ENCODE measurements at places on chromosomes 7 and 10. TPM values are rescaled to one million over a fixed set of nuclear protein-coding genes. Genes with fewer than 3 reads are reported as not detected.
A peak's percentile ranks its signal among the peaks of the same experiment; 100 is the strongest.

DNA sequence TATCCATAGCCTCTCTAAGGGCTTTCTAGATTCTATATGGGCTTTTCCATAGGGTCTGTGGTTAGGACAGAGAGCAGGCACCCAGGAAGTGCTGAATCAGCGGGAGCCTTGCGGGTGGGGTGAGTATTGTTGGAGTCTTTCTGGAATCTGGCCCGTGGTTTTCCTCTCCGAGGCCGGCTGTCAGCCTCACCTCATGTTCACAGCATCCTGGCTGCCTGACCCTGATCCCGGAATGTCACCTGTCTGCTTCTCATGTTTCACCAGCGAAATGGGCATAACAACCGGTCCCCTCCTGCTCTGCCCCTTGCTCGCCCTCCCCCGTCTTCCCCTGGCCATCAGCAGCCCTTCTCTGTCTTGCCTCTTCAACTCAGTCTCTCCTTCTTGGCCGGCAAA lies 36.5 kb downstream of the DDIT4 start:
- H3K27me3 ChIP-seq = no peaks in the 10 kb centered on the region
- peaks cover 62% of the 10 kb centered on the region for H3K4me1 ChIP-seq
- no peaks in the 10 kb centered on the region for H3K36me3 ChIP-seq

The FFAR4 gene
- total RNA-seq = 13.7 TPM

DNA sequence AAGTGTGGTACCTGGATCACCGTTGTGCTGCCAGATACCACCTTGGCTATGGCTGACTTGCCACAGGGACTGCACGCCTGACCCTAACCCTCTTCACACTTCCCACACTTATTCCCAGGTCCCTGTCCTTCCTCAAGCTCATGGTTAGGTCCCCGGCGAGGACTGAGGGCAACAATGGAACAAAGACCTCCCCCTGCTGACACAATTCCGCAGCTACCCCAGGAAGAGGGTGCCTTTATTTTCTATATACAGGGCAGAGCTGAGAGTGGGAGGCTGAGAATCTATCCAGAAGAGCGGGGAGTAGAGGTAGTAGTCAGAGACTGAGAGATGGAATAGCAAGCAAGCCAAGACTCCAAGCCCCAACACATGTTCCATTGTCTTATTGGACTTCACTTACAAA lies 118.1 kb upstream of the SEM1 start:
- no peaks in the 10 kb centered on the region for H3K4me1 ChIP-seq
- H3K27me3 ChIP-seq = no peaks in the 10 kb centered on the region
- H3K4me3 ChIP-seq = no peak overlapping the region
- no peaks in the 10 kb centered on the region for H3K36me3 ChIP-seq
- no peak for DNase-seq
- H3K27ac ChIP-seq = no peak overlapping the region

DNA sequence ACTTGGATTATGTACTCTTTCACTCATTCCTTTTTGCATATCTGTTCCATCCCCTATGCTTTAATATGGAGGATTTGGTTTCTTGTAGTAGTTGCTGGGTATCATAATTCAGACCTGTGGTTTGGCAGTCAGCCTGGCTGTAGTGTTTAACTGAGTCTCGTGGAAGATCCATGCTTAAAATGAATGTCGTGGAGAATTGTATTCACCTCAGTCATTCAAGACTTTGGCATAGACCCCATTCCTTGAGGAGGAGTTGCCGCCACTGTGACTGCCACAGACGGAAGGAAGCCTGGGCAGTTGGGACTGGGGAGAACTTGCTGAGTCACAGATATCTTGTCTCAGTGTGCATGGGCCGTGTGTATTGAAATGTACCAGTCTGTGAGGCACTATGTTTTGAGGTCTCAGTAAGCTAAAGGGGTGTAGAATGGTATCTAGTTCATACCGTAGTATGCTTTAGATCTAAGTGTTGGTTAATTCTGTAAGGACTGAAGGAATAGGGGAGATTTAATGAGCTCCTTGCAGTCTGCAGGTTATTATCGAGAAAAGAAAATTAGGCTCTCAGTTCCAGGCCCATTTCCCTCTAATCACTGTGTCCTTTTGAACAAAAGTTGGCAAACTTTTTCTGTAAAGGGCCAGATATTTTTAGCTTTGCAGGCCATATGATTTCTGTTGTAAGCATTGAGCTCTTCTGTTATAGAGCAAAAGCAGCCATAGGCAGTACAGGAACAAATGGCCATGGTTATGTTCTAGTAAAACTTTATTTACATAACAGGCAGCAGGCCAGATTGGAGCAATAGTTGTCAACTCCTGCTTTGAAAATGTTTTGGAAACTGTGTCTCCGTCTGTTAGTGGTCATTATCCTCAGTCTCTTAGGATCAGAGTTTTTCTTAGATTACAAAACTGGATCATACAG lies 76.8 kb downstream of the TPST1 start:
- no peak for DNase-seq
- H3K27ac ChIP-seq = peak overlapping the region; percentile 7
- H3K27me3 ChIP-seq = no peaks in the 10 kb centered on the region
- H3K4me3 ChIP-seq = no peak overlapping the region
- no peaks in the 10 kb centered on the region for H3K36me3 ChIP-seq

The FGFBP3 gene
- total RNA-seq = 0.77 TPM

DNA sequence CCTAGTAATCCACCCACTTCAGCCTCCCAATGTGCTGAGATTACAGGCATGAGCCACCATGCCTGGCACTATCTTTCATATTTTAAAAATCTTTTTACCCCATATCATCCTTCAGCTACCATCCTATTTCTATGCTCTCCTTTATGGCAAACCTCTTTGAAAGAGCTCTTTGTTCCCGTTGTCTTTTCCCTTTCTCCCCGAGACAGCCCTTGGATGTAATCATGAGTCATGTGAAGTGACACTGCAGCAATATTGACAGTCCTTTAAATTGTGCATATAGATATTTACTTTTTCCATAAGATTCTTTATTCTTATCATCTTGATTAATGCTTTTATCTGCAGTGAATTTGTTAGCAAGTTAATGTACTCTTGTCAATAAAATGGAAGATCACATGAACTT lies 286.6 kb downstream of the ANKRD7 start:
- H3K27me3 ChIP-seq = no peaks in the 10 kb centered on the region
- H3K36me3 ChIP-seq = no peaks in the 10 kb centered on the region
- H3K27ac ChIP-seq = no peak overlapping the region
- no peak overlapping the region for H3K4me3 ChIP-seq

The MTG1 gene
- 41.7 TPM for total RNA-seq

DNA sequence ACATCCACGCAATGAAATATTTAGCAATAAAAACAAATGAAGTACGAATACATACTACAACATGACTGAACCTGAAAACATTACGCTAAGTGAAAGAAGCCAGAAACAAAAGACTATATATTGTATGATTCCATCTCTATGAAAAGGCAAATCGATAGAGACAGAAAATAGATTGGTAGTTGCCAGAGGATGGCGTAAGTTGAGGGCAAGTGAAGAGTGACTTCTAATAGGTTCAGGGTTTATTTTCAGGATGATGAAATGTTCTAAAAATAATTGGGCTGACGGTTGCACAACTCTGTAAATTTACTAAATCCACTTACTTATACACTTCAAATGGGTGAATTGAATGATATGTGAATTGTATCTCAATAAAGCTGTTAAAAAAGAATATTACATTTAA lies 39.5 kb upstream of the TECTB start:
- H3K36me3 ChIP-seq = no peaks in the 10 kb centered on the region
- no peak for DNase-seq
- no peak overlapping the region for H3K27ac ChIP-seq
- no peak overlapping the region for H3K4me3 ChIP-seq

DNA sequence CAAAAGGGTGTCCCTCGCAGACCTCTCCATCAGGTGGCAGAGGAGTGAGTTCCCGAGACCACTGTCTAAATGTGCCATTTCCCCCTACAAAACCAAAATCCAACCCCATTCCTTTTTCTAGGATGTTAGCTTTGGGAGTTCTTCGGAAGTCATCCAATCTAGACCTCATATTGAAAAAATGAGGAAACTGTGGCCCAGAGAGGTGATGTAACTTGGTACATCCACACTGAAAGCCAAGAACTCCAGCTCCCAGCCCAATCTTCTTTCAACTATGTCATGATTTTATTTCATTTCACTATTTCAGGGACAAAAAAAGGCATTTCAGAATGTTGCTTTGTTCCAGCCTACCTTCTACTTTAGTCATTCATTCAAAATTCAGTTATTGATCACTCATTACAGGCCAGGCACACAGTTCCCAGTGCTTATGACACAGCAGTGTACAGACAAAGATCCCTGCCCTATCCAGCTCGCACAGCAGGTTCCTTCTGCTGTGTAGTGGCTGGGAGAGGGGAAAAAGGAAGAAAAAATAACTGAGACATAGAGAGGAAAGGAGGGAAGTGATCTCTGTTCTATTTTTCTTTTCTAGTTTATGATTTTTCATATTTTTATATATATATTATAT lies 35.8 kb downstream of the SCRN1 start:
- peaks cover 16% of the 10 kb centered on the region for H3K36me3 ChIP-seq
- H3K27me3 ChIP-seq = no peaks in the 10 kb centered on the region
- H3K4me3 ChIP-seq = no peak overlapping the region
- H3K27ac ChIP-seq = no peak overlapping the region
- H3K4me1 ChIP-seq = no peaks in the 10 kb centered on the region

The OGDHL gene
- 0.30 TPM for total RNA-seq

- H3K27ac ChIP-seq = peak overlapping the region; percentile 83
- no peak overlapping the region for H3K4me3 ChIP-seq
- no peak for DNase-seq
- no peaks in the 10 kb centered on the region for H3K36me3 ChIP-seq
- H3K27me3 ChIP-seq = no peaks in the 10 kb centered on the region
- peaks cover 54% of the 10 kb centered on the region for H3K4me1 ChIP-seq
Measured at GRCh38 chr7:44639671-44640321, 33.4 kb downstream of the OGDH start.

DNA sequence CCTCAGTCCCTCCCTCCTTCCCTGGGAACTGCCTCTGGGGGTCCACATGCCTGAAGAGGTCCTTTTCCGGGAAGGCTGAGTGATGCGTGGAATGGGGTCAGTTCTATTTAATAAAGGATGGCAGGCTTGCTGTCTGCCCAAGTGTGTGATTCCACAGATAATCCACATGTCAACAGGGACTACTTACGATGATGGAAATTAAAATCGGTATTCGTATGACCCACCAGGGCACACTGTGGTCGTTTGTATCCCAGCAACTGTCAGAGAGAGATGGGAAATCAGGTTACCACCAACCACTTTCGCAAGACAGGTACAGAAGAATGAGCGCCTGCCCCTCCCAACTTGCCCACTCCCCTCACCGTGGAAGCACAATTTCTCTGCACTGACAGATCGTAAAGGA lies 110.3 kb downstream of the VIPR2 start:
- no peak for DNase-seq
- H3K4me3 ChIP-seq = no peak overlapping the region
- no peaks in the 10 kb centered on the region for H3K36me3 ChIP-seq
- H3K4me1 ChIP-seq = no peaks in the 10 kb centered on the region
- no peak overlapping the region for H3K27ac ChIP-seq
